GM18507 (cell line): ENCODE measurements at places on chromosomes 3 and 15.

DNA sequence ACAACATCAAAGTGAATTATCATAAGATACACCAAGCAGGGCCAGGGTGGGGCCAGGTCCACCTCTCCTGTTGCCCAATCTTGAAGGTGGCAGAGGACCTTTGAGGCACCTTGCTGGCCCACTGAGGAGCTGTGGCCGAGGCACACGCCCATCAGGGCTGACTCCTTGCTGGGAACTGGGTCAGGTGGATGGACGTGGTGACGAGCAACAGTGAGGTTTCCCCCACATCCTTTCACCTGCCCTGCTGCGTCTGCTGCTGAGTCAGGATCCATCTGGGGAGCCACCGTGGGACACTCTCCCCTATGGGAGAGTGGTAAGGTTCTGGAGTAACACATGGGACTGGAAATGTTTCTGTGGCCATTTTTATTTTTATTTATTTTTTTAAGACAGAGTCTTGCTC lies 17.3 kb upstream of the FURIN start:
- no peak for DNase-seq

DNA sequence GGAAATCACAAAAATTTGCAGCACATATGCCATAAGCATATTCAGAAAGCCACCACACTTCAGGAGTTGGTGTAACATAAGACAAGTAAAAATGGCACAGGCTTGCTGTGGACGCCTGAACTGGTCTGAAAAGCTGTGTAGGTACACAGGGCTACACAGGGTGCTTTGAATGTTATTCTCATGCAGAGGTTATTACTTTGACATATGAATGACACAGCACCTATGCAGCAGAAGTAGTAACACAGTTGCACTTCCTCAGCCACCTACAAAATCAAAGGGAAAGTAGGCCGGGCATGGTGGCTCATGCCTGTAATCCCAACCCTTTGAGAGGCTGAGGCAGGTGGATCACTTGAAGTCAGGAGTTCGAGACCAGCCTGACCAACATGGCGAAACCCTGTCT lies 54.5 kb downstream of the OSBPL10 start:
- no peak for DNase-seq

- DNase-seq: no peak
Measured at GRCh38 chr15:64695561-64695992, 79.8 kb downstream of the RBPMS2 start.

DNA sequence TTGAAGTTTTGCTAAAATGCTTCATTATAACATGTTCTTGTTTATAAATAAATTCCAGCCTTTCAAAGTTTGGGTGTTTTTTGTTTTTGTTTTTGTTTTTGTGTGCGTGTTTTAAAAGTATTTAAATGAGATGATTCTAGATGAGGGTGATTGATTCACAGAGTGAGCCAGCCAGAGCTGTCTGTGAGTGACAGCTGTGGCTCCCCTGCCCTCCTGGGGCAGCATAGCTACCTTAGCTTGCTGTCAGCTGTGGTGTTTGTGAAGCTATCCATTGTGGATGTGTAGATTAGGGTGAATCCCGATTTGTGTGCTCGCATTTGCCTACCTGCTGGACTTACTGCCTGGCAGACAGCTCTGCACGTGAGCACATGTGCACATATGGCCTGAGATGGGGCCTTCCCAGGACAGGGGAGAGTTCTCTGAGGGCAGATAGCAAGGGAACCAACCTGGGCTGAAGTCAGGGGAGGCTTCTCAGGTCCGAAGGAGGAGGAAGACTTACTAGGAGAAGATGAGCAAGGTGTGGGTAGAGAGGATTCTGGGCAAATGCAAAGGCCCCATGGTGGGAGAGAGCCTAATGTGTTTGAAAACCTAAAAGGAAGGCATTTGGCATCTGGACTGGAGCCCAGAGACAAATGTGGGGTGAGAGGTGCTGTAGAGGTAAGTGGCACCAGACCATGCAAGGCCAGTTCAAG lies 124.2 kb downstream of the EEFSEC start:
- no peak for DNase-seq

- DNase-seq: peak; percentile 33
Measured at GRCh38 chr3:17195192-17195611, 310.4 kb downstream of the PLCL2 start.

GRCh38 chr15:80188251-80188650 lies 35.5 kb downstream of the FAH start:
- DNase-seq: no peak

DNA sequence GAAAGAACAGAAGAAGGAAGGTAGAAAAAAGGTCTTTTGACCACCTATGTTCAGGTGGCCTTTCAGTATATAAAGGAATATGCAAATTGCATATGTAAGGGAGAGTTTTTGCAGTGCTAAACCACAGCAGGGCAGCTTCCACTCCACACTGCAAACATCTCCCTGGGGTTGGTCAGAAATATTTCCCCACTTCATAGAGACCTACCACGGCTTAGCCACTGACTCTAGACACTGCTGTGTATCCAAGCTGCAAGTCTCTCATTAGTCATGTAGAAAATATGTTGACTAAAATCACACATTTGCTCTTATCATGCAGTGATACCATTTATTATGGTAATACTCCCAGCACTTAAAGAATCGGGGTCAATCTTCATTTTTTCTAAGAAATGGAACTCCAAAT lies 214.9 kb upstream of the NR2F2 start:
- no peak for DNase-seq

DNA sequence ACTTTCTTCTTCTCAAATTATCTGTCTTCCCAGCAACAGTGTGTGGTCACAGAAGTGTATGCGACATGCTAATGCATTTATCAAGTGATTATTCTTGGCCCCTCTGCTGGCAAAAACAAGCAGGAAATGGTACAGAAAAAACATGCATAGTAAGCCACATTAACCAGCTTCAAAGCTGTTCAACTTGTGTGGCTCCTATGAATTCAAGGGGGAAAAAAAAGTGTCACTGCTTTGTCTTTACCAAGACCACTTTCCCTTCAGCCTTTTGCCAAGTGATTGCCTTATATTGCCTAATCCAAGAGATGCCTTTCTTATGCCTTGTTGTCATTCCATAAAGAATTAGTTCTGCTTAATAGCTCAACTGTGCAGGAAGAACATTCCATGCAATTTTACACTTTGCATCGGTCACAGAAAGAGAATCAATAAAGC lies 39.1 kb downstream of the PRTG start:
- no peak for DNase-seq

GRCh38 chr3:85077018-85077417 lies 118.2 kb downstream of the CADM2 start:
- no peak for DNase-seq

- DNase-seq: no peak
Measured at GRCh38 chr3:190502946-190503345, 10.9 kb upstream of the IL1RAP start.

DNA sequence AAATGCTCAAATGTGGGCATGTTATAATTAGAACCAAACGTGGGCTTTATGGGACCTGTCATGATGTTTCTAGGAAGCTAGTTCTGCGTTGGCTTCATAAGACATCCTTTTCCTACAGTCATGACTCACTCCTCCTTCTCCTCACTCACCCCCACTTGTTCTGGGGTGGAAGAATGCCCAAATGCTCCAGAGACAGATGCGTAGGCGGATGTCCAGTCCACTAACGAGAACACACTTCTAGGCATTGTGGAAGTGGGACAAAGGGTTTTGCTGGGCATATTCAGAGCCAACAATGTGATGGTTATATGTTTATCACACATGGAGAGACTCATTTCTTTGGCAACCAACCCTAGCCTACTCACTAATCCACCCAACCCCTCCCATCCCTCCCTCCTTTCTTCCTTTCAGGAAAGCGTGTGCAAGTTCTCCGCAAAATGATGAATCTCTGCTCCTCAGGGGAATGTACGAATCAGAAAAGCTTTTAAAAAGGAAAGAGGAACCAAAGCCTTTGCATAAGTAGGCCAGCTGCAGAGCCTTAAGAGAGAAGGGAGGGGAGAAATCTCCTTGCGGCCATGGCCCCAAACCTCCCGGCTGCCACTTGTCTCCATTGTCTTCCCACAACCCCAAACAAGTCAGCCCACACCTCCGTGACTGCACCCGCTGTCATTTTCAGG lies 123.0 kb upstream of the SPRED1 start:
- DNase-seq: no peak

GRCh38 chr3:72658466-72659100 lies 189.7 kb downstream of the SHQ1 start:
- no peak for DNase-seq

GRCh38 chr3:53089511-53089910 lies 40.7 kb downstream of the RFT1 start:
- DNase-seq: no peak

DNA sequence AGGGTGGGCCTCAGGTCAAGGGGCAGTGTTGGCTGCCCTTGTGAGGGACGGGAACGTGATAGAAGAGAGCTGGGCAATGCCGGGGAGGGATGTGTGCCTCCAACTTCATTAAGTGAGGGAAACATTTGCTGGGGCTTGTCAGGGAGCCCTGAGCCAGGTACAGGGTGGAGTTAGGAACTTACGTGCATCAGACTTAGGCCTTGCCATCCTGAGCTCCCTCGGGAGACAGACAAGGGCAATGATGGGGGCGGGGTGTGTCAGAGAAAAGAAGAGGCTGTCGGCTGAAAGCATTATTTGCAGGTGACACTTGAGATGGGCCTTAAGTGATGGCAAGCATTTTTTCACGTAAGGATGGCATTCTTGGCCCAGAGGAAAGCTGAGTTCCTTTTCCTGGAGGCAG lies 1.6 kb downstream of the FAM131A start:
- DNase-seq: no peak

GRCh38 chr3:50666837-50667236 lies 7.9 kb upstream of the DOCK3 start:
- no peak for DNase-seq

DNA sequence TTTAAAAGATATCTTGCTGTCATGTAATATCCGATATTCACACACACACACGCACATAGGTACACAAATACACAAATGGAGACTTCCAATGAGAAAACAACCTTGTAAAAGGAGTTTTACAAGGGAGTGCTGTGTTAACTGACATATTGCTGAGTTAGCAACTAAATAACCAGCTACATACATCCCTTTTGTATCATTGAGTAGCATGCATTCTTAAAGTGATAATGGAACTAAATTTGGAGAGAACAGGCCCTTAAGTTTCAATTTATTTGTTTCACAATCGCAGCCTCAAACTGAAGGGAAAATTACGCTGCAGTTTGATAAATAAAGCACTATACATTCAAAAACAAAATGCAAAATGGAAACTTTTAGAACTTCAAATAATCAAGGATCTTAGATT lies 1046.0 kb upstream of the NR2F2 start:
- no peak for DNase-seq

- DNase-seq: no peak
Measured at GRCh38 chr3:156236556-156237260, 116.3 kb downstream of the KCNAB1 start.

GRCh38 chr15:38624244-38625205 lies 59.9 kb upstream of the RASGRP1 start:
- DNase-seq: no peak

DNA sequence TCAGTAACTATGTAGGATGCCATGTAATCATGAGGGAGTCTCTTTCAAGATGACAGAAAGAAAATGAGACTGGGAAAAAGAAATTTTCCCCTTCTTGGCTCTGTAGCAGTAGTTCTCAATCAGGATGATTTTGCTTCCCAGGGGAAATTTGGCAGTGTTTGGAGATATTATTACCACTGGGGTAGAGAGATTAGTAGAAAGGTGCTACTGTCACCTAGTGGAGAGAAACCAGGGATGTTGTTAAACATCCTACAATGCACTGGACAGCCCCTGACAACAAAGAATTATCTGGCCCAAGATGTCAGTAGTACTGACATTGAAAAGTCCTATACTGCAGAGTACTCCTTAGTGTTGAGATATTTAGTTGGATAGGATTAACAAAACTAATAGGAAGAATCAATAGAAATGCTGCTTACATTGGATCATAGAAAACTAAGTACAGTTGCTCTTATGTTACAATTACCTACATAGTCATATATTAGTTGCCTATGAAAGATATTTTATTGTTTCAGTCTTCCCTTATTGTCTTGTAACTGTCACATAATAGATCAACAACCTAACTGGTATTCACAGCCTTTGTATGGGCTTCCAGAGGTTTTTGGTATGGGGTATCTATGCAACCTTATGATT lies 433.3 kb downstream of the RAP2B start:
- DNase-seq: no peak

- DNase-seq: no peak
Measured at GRCh38 chr3:119340014-119340413, 45.8 kb downstream of the ARHGAP31 start.

DNA sequence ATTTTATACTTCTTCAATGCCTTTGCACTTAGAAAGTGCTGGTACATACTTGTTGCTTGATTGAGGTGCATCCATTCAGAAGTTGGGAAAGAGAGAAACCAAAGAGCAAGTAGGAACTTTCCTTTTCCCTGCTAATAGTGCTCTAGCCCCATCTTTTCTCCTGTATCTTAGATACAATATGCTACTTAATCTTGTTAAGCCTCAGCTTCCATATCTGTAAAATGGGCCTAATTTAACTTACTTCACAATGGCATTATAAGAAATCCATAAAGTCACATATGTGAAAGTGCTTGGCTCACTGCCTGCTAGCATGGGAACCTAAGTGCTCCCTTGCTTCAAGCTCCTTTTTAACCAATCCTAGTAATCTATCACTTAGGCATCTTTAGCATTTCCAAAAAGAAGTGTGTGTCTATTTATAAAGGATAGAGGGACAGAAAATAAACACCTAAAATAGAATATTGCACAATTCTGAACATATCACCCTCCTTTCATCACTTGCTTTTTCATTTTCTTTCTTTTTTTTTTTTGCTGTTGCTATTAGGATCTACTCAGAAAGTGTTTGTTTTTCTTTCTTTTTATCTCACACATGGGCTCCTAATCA lies 28.1 kb downstream of the KCNAB1 start:
- no peak for DNase-seq
